Breast epithelium (tissue), 4 donors: ENCODE measurements at places on chromosomes 1 and 21. TPM values are rescaled to one million over a fixed set of nuclear protein-coding genes. Genes with fewer than 3 reads are reported as not detected.

GRCh38 chr1:55632058-55632457 lies 416.9 kb upstream of the USP24 start:
- no peak for DNase-seq

DNA sequence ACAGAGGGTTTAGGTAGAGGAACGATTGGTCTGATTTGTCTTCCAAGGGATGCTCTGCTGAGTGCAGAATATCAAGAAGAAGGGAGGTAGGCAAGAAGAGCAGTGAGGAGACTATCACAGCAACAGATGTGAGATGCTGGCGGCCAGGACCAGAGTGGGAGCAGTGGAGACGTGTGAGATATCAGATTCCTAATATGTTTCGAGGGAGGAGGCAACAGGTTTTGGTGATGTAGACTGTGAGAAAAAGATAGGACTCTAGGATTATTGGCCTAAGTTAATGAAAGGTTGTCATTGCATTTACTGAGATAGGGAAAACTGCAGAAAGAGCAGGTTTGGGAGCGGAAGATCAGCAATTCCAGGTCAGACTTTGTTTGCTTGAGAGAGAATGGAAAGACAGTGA lies 182.9 kb downstream of the FMN2 start:
- DNase-seq: no peak

DNA sequence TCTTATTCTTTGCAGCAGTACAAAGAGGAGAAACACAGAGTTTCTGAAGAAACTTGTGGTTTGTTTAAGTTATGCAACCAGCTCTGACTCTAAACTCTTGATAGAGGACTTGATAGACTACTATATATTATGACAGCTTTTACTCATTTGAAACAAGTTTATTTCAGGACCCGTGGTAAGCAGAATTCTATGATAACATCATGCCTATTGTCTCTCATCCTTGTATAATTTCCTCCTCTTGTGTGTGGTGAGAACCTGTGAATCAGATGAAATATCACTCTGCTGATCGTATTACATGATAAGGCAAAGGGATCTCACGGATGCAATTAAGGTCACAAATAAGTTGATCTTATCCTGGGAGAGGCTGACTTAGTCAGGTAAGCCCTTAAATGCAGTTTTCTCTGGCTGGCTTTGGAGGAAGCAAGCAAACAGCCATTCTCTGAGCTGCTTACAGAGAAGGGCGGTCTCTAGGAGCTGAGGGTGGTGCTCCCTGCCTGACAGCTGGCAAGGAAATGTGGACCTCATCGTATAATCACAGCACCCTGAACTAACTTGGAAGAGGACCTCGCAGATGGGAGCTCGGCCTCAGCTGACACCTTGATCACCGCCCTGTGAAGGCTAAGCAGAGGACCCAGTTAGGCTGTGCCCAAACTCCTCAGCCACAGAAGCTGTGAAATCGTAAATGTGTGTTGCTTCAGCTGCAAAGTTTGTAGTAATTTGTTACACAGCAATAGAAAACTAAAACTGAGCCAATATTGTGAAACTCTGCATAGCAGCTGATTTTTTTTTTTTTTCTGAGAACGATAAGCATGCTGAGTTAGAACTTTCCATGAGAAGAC lies 151.1 kb upstream of the DPT start:
- no peak for DNase-seq

- DNase-seq: no peak
Measured at GRCh38 chr1:162984699-162985098, 84.5 kb upstream of the RGS4 start.

DNA sequence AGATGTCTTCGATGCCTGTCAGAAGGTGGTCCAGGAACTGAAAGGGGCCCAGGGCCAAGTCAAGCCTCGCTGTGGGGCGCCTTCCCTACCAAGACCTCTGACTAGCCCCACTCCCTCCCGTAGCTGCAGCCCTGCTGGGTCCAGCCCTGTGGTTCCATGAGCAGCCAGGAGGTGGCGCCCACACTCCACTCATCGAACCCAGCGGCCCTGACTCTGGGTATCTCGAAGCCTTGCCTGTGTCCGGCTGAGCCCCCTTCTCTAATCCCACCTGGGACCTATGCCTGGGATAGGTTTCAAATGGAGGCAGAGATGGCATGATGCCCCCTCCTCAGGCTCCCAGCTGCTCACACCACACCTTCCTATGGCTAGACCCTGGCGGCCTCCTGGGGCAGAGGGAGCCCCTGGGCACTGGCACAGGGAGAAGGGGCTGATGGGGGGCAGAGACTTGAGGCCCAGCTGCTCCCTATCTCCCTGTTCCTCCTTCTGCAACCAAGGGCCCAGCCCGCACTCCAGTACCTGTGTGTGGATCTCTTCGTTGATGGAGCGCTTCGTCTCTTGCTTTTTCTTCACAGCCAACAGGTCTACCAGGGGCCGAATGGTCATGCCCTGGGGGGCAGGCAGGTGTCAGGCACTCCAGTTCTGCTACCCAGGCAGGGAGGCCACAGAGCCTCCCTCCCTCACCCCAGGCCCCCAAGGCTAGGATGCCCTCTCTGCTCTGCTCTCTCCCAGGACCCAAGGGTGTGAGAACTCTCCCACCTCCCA lies 52.0 kb downstream of the SLC9A1 start:
- DNase-seq: peak; percentile 64

DNA sequence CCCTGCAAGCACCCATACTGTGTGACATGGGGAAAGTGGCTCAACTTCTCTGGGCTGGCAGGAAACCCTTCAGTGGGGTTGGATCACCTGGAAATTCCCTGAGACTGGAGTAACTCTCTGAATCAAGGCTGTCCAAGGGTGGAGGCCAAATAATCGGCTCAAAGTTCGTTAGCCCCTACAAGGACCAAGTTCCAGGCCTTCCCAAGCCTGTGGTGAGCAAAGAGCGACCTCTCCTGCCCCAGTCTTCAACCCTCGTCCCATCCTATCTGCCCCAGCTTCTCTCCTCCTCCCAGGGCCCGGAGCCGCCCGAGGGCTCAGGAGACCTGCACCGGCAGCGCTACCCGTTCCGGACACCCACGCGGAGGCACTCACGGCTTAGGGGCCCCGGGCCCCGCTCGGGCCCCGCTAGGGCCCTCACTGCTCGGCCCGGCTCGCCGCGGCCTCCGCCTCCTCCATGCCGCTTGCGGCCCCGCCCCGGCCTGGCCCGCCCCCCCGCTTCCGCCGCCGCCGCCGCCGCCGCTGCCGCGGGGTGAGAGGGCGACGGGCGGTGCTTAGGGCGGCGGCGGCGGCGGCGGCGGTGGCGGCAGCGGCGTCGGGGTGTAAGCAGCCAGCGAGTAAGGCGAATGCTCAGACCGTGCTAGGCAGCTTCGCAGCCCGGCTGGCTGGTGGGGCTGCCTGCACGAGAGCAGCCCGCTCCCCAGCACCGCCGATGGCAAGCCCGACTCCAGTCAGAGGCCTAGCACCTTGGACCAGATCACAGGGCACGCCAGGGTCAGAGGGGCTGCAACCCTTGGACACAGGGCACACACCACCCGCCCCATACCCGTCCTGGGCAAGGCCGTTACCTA lies at the start of gene POMGNT1:
Gene POMGNT1 (minus strand): TSS at position 471 of the 848 bp plus-strand sequence. CDS start 613 bp downstream, outside the sequence.
- DNase-seq: no peak

- DNase-seq: no peak
Measured at GRCh38 chr1:204041803-204042505, 31.0 kb upstream of the SOX13 start.

GRCh38 chr1:244768804-244769203 lies 66.7 kb upstream of the COX20 start:
- DNase-seq: no peak

DNA sequence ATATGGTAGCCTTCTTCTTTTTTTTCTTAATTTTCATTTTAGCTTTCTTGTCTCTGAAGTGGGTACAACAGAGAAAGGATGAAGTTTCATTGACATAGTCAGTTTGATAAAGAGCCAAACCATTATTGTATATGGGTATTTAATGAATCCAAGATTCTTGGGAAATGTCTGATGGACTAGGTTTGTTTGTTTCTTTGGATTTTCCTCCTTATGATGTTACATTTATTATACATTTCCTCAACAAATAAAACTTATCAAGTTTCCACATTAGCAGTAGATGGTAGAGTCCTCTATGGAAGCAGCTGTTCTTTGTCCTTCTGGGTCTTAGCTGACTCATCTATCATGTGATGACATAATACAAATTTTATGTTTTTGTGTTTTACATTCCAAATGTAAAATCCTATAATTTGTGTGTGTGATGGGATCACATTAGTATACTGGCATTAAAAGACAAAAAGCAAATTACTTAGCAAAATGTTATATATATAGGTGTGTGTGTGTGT lies 6.0 kb downstream of the COL24A1 start:
- no peak for DNase-seq

GSTM1 gene
- 33.8 TPM for total RNA-seq

LCE2B gene
- total RNA-seq: not detected

PLEKHO1 gene
- total RNA-seq: 20.8 TPM

SYT2 gene
- under 0.01 TPM for total RNA-seq
